ENCODE measurements at places on chromosomes 2 and 18.

DNA sequence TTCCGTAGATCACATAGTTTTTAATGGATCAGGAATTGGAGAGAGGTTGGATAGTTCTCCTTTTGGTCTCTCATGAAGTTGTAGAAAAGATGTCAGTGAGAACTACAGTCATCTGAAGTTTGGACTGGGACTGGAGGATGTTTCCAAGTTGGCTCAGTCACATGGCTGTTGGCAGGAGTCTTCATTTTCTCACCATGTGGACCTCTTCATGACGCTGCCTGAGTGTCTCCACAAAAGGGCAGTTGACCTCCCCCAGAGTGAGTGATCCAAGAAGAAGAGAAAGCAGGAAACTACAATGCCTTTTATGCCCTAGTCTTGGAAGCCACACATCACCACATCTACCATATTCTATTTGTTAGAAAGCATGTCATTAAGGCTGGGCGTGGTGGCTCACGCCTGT, 171.7 kb downstream of the EPHA4 start:
- no peak for DNase-seq

DNA sequence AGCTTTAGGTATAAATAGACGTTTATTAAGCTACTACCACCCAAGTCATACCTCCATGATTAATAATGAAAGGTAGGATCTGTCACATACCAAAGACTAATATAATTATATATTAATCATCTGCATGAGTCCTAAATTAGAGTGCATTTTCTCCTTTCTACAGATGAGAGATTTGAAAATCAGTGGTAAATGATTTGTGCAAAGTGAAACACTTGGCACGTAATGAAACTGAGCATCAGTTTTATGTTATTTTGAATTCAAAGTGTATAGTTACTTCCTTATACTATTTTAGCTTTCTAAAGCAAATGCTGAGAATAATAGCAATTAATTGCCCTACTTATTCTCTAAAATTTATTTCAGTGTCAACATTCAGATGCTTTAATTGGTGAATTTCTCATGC, 615.3 kb downstream of the TRIB2 start:
- DNase-seq = no peak

- DNase-seq = no peak
These were observed 363 bp downstream of the GREB1 start for GRCh38 chr2:11534071-11534745.

GRCh38 chr18:27017901-27018500, 152.5 kb upstream of the AQP4 start:
- DNase-seq = no peak

GRCh38 chr18:37946324-37946723, 380.7 kb upstream of the CELF4 start:
- no peak for DNase-seq

GRCh38 chr2:218002845-218003180, at the start of gene TNS1:
TNS1 (minus strand) TSS chr2:218002995; CDS start chr2:218002872, 123 bp downstream.
- DNase-seq = no peak

DNA sequence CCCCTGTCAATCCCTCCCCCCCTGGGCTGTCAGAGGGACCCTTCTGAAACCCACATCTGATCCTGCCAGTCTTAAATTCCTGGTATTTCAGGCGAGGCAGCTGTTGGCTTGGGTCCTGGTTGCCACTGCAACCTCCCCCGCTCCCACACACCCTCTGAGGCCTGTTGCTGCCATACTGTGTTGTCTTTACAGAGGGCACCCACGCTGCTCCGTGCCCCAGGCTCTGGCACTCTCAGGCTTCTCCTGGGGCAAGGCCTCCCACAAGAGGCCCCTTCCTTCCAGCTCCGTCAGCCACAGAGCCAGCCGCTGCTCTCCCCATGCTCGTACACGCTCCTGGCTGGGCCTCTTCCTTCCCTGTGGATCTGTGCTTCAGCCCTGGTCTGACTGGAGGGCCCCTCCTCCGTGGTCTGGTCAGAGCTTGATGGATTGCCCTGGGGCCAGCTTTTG, 8.6 kb downstream of the CABLES1 start:
- no peak for DNase-seq

Data from astrocyte of the cerebellum (primary cell).